ENCODE measurements at places on chromosomes 2 and 18. TPM values are rescaled to one million over a fixed set of nuclear protein-coding genes. Genes with fewer than 3 reads are reported as not detected.

Gene IL36B
- total RNA-seq: not detected

Gene APCDD1
- not detected for total RNA-seq

Gene G6PC2
- not detected for total RNA-seq

Gene B3GNT7
- total RNA-seq: 2.3 TPM

Gene MREG
- 6.4 TPM for total RNA-seq

All from A549 treated with DMSO at 1 μM for 4 hours (cell line).